Skeletal muscle cell (primary cell): ENCODE measurements at places on chromosomes 13 and 19.

DNA sequence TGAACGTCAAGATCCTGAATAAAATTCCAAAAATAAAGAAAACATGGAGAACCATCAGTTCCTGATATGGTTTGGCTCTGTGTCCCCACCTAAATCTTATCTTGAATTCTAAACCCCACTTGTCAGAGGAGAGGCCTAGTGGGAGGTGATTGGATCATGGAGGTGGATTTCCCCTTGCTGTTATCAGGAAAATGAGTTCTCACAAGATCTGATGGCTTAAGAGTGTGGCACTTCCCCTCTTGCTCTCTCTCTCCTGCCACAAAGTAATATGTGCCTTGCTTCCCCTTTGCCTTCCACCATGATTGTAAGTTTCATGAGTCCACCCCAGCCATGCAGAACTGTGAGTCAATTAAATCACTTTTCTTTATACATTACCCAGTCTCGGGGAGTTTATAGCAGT is 827.4 kb downstream of the GPC5 start:
- DNase-seq, result no peak

DNA sequence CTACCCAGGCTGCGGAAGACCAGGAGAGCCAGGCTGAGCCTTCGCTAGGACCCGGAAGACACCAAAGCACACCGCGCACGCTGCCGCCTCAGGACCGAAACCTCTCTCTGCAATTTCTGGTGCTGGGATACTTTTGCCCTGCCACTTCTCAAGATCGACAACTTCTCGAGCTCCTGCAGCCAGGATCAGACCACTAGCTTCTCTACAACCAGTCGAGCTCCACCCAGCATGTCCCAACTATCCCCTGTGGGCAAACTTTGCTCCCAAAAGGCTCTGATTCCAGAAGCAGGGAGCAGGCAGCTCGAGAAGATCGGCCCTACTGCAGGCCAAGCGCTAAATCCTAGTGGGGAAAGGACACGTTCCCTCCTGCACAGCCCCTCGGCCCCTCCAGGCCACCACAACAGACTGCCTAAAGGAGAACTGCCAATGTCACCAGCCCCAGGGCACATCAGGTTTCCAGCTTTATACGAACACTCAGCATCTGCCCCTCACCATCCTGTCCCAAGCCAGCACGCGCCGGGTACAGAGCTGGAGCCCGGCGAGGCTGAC is 979 bp downstream of the AKAP8 start:
- DNase-seq, result no peak

DNA sequence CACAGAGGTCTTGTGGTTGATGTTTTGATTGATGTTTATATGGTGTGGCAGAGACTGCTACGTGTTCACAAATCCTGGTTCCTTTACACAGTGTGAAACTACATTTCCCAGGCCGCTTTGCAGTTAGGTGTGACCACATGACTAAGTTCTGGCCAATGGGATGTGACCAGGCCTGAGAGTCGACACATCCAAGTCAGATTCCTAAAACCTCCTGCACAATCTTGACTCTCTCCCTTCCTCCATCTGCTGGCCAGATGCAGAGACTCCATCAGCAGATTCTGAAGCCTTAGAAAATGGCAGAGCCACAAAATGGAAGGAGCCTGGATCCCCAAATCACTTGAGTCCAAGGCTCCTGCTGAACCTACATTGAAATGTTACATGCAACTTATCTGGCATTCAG is 12.6 kb downstream of the CD37 start:
- DNase-seq, result no peak

DNA sequence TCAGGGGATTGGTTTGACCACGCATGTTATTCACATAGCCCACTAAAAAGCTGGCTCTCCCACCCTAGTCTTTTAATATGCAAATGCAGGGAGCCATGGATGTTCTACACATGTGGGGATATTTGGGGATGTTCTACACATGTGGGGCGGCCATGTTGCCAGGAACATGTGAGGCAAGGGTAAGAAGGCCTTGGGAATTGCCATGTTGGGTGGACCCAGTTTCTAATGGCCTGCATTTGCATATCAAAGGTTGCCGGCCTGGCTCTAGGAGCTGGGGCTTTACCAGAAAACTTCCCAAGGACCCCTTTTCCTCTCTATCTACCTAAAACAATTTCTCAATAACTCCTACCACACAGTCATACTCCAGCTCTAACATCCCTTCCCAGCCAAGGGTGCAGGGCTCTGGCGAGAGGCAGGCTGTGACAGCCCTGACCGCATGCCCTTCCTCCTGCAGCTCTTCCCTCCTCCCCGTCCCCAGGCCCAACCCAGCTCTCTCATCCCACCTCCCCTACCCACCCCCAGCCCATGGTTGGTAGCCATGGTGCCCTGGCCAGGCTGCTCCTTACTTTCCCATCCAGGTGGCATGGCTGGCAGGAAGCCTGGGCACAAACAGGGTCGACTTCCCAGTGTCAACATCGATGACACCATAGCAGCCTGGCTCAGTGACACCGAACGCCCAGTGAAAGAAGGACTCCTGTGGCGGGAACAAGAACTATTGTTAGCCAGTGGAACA is 11.0 kb downstream of the PEPD start:
- no peak for DNase-seq

DNA sequence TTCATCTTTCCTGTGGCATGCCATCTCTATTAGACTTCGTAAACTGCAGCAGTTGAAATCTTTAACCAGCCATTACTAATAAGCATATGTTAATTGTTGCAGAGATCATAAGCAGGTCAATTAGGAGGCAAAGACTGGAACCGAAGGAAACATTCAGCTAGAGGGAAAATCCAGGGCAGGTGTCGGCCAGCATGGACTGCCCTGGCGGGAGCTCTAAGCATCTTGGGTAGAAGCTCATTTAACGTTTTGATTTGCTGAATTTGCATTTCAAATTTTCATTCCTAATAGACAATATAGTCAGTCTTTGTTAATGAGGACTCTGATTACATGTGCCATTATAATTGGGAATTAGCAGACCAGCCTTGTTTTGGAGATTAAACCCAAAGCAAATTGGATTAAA is 238.6 kb downstream of the POU4F1 start:
- no peak for DNase-seq
